NCI-H82 (cell line): ENCODE measurements at places on chromosomes 1 and 21.

DNA sequence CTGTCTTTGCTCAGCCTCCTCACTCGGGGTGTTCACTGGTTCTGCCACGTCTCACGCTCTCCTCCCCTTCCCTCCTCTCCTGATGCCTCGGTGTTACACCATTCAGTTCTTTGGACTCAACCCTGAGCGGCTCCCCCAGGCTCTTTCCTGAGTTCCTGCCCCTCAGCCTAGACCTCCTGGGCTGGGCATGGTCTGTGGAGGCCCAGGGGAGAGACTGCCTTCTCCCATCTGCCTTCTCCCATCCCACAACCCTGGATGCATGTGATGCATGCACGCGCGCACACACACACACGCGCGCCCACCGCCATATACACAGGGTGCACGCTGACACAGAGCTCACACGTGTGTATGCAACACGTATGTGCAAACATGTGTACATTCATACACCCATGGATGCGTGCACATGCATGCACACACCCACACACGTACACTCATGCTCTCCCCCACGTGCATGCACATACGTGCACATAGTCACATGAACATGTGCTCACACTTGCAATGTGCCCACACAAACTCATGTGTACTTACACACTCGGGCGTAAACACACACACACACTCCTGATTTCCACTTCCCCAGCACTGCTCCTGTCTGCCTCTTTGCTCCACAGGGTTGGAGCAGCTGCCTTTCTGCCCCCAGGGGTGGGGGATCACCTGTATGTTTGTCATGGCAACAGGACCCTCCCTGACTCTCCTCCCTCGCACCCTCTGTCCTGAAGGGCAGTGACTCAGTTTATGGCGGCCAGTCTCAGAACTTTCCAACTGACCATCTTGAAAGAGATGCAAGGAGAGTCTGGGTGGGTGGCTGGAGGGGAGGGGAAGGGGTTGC lies 59.0 kb downstream of the HUNK start:
- no peak for DNase-seq

DNA sequence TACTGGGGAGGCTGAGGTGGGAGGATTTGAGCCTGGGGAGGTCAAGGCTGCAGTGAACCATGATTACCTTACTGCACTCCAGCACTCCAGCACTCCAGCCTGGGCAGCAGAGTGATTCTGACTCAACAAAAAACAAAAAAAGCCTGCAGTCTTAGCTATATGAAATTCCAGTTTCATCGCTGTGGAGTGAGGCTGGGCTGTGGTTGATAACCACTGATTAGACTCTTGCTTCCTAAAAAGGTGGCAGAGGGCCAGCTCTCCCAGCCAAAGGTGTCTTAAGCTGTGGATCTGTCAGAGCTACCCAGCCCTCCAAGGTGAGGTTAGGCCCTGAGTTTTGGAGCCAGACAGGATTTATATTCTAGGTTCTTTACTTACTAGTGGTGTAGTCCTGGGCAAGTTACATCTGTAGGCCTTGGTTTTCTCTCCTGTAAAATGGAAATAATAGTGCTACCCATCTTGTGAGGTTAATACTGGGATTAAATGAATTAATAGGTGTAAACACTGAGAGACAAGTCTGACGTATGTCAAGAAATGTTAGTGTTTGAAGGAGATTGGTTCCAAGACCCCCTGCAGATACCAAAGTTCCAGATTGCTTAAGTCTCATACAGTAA lies 35.9 kb downstream of the TMCC2 start:
- no peak for DNase-seq

DNA sequence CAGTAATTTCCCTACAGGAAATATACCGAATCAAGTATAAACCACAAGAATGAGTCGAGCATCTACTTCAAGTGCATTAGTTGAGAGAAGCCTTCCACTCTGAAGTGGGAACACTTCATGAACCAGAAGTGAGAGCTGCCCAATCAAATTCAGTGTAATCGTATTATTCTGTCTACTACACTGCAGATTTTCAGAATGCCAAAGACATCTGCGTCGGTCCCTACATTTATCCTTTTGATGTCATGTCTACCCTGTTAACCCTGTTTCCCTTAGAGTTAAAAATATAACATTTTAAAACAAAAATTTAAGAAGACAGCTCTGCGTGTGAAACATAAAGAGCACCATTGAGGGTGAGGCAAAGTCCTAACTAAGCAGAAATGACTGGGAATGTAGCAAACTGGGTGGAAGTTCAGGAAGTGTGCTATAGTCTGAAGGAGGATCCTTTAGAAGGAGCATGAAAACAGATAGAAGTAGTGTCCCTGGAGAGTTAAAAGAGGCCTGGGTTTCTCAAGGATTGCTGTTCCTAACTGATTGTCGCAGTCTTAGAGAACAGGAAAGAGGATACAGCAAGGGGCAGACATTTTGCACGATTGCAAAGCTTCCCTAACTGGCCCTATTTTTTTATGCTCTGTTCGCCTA lies 291.2 kb downstream of the PTPRC start:
- DNase-seq, result peak; percentile 33

DNA sequence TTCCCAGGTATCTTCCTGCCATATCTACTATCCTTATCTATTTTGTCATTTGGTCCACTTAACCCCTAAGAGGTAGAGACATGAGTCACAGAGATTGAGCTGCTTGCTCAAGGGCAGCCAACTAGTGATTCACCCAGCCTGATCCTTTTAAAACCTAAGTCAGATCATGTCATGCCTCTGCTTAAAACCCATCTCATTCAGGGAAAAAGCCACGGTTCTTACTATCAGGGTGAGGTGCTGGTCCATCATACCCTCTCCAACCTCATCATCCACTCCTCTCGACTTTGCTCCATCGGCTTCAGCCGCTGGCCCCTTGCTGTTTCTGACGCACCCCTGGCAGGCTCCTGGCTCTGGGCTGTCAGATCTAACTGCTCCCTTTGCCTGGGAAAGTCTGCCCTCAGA lies 14.4 kb upstream of the PPP1R15B start:
- no peak for DNase-seq

- DNase-seq, result no peak
Measured at GRCh38 chr21:41634211-41634694, 126.3 kb upstream of the TMPRSS2 start.

- peak; percentile 54 for DNase-seq
Measured at GRCh38 chr1:19411612-19412011, 73.7 kb downstream of the CAPZB start.

DNA sequence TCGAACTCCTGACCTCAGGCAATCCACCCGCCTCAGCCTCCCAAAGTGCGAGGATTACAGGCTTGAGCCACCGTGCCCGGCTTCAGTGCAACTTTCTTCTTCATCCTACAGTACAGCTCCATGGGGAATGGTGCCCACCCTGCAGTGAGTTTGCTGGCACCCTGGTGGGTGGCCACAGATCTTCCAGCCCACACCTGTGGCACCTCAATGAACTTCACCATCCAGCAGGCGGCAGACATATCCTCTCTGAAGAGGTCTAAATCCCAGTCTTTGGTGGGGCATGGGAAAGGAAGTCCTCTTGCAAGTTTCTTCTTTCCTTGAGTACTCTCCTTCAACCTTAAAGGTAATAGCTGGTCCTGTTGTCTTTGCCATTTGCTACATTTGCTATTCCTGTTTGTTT lies 18.1 kb upstream of the ZBTB8A start:
- DNase-seq, result peak; percentile 22

DNA sequence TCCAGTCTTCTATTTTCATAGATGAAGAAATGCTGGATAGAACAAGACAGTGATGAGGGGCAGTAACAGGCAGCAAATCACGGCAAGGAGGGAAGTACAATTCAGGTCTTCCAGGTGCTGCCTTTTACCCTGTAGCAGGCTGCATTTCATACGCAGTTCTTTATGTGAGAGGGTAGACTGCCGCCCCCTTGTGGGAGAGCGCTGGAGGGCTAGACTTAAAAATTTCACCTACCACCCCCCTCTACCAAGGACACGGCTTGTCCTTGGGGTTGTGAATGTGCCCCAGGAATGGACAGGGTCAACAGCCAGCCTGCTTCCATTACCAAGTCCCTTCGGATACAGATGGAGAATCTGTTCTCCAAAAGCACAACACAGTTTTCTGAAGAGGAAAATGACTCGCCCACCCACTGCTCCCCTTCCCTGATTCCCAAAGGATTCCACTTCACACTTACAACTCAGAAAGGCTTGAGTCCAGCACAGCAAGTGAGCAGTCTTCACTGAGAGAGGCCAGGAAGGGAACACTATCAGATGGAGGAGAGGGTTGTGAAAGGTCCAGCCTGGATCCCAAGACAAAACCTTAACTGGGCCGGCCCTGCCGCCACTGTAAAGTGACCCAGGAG lies 7.4 kb downstream of the WDR77 start:
- DNase-seq, result peak; percentile 59

DNA sequence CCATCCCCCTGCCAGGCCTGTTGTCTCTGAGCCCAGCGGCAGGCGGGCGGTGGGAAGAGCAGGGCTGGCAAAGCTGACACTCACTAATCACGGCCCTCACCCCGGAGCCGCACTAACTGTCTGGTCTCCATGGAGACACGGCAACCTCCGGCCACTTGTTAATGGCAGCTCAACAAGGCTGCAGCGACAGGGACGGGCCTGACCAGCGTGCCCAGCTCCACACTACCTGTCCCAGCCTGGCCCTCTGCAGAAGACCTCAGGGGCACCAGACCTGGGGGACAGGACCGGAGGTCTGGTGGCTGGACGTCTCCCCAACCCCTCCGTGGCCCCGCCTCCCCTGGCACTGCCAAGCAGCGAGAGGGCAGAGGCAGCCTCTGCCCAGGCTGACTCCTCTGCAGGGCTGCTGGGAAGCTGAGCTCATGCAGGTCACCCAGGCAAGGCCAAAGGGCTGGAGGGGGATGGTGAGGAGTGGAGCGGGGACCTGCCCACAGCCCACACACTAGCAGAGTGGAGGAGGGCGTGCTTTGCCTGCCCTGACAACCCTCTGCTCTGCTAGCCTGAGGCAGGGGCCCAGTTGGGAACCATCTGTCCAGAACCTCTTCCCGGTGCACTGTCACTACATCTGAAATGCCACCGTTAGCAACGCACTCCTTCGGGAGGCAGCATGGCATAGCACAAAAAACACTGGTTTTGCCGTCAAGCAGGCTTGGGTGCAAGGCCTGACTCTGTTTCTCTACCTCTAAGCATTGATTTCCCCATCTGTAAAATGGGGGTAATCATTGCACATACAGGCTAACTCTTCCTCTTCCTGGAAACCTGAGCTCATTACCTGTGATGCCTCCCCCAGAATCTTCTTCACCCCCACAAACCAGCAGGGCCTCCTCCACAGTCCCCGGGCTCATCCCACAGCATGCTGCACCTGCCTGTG lies 29.6 kb upstream of the WASF2 start:
- DNase-seq, result peak; percentile 51

DNA sequence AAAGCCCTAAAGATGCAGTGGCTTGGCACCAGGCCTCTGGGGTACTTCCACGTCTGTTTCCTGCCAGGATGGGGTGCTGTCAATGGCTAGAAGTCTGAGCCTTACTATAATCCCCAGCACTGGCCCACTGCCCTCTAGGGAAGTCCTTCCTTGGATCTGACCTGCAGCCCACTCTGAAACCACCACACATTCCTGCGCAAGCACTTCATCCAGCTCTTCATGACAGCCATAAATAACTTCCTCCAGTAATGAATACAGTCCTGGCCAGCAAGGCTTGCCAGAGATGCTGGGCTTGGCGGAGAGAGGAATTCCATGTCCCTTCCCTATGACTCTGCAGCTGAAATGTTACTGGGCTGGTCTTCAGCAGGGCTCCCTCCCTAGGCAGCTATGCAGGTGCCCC lies 32.6 kb downstream of the ALPL start:
- no peak for DNase-seq

GRCh38 chr1:92447033-92447681 lies 39.6 kb downstream of the GFI1 start:
- no peak for DNase-seq

DNA sequence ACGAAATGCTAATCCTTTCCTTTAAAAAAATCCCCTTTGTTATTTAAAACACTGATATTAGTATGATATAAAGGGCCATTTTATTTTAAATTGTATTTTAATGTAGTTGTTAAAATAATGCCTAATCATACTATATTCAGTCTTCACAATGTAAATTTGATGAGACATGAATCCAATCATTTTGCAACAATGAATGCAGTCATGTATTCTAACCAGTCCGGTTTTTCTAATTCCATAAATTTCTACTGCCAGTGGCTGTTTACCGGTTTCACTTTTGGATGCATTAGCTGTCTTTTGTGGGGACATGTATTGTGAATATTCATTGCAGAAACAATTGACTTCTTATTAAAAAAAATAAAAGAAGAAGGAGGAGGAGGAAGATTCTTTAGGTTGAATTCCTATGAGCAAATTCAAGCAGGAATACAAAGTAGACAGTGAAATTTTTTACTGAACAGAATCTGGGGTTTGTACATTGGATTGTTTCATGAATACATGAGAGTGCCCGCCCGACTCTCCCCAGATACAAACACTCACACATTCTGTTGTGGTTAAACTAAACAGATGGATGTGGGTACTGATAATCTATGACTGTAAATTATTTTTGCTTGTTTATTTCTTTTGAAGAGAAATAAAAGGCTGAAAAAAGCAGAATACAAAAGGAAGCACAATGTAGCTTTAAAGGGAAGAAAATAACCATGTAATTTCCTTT lies 624.8 kb upstream of the PTBP2 start:
- no peak for DNase-seq

GRCh38 chr1:98393719-98394118 lies 267.8 kb upstream of the SNX7 start:
- no peak for DNase-seq

- no peak for DNase-seq
Measured at GRCh38 chr1:41015897-41016470, 5.5 kb downstream of the SLFNL1 start.

DNA sequence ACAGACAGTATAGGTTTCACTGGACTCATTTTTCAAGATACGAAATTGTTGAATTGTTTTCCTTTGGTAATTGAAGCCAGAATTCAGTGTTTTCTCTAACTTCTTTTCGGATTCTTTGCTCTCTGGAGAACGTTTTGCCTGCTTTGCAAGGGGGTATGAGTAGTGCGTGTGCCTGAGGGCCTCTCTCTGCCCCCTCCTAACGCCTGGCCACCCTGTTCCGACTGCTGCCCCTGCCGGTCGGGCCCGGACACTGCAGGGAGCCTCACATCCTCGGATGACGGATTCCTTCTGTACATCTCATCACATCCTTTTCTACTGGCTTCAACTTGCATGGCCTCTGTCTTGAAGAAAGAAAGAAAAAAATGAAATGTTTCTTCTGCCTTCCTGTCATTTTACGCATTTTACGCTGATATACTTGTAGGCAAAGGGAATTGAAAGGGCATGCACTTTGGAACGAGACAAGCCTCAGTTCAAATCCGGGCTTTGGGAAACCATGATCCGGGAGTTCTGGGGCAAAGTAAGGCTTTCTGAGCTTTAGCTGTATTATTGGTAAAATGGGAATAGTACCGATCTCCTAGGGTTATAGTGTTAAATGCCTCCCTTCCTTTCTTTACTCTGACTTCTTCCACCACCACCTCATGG lies 65.1 kb downstream of the DISC1 start:
- peak; percentile 79 for DNase-seq

- no peak for DNase-seq
Measured at GRCh38 chr1:39106801-39107327, 80.7 kb downstream of the NDUFS5 start.
